Stimulated activated CD4-positive, alpha-beta T cell treated with anti-CD3 and anti-CD28 coated beads, Interleukin-12 subunit alpha, Interleukin-12 subunit beta, amount 100 ng/mL, for 48 hours (primary cell): ENCODE measurements at places on chromosomes 1 and 21.

GRCh38 chr1:19664453-19665185 lies at the start of gene HTR6:
Gene HTR6 (plus strand): TSS chr1:19664875. CDS start chr1:19665754, 879 bp downstream.
- no peak for DNase-seq

GRCh38 chr21:37028570-37028969 lies 22.1 kb downstream of the RIPPLY3 start:
- no peak for DNase-seq

DNA sequence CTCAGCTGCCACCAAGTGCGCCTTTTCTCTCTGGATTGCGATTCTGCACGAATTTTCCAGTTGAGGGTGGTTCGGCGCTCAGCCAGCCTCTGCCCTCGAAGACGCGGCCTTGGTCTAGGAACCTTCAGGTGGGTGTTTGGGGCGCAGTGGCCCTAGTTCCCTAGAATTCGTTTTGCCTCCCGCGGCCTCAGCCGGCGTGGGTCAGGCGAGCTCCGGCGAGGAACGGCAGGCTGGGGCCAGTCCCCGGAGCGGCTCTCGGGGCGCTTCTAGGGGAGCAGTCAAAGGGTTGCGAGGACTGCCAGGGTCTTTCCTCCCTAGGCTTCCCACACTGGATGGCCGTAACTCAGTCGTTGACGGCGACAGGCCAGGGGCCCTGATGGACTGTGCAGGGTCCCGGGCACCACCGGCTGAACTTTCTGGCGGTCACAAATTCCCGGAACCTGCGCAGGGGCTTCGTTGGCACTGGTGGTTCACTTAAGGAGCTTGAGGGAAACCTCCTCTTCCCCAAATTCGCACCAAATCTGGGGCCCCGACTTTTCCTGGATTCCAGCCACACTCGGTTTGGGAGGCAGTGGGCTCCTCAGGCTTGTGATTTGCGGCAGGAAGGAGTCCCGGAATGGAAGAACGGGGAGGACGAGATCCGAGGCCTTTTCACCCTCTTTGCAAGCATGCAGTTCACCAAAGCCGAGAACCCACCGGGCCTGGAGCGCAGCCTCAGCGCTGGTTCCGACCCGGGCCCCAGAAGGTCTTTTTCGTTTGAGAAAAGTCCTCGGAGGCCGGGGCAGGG lies 1.2 kb downstream of the DMBX1 start:
- no peak for DNase-seq

DNA sequence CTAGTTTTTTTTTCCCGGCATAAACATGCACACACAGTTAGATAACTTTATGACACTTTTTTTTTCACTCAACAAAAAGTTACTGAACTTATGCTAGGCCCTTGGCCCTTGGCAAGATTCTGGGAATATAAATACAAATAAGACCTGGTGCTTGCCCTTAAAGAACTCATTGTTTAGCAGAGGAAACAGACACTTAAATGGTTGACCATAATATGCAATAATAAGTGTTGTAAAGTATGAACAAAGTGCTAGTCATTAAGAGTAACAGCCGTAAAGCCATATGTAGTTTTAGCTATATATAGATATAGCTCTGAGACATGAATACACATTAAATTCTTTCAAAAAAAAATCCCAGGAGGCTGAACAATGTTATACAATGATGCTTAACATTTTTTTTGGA lies 198.3 kb downstream of the CYYR1 start:
- DNase-seq, result no peak

- no peak for DNase-seq
Measured at GRCh38 chr21:37983336-37984095, 67.3 kb upstream of the KCNJ6 start.

GRCh38 chr1:240705579-240705978 lies 93.6 kb upstream of the GREM2 start:
- DNase-seq, result no peak

- DNase-seq, result no peak
Measured at GRCh38 chr1:225744745-225745144, 32.9 kb upstream of the SRP9 start.
